ENCODE measurements at places on chromosomes 13 and 19.

DNA sequence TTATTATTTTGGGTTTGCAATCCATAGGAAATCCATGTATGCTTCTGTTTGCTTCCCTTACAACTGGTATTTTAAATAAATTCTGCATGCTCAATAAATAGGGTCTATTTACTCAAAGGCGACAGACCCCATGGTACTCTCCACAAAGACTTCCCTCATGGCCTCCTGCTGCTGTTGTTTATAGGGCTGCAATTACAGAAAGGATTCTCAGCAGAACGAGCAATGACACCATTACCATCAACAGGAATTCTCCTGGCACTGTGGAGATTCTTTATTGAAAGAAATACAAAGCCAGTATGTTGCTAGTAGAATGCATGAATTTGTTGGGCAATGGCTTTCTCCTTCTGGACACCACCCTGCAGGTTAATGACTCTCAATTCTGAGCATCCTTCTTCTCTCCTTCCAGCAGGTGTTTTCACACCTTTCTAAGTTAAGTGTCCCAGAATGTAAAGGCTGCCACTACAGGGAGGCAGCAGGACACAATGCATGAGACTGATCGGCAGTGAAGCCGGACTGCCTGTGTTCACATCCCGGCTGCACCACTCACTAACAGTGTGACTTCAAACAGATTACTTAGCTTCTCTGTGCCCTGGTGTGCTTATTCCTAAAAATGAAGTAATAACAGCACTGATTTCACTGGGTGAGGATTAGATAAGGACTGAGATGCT, 360.2 kb downstream of the DNAJC15 start:
- no peak for DNase-seq

DNA sequence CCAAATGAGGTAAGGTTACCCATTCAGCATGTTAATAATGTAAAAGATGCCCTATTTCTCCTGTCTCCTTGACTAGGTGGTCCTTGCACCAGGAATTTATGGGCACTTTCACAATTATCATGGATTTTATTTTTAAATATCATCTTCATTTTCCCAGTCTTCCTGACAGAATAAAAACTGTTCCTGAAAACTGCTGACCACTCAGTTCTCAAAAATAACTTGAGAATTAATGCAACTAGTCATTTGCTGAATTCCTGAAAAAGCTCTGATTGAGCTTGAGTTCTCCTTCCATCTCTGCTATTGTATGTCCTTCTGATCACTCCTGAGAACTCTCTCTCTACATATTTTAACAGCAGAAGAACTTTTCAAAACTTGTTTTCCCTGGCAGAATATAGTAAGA, 55.0 kb downstream of the DCLK1 start:
- no peak for DNase-seq

- no peak for DNase-seq
Measured at GRCh38 chr19:5149508-5149907, 180.6 kb downstream of the KDM4B start.

DNA sequence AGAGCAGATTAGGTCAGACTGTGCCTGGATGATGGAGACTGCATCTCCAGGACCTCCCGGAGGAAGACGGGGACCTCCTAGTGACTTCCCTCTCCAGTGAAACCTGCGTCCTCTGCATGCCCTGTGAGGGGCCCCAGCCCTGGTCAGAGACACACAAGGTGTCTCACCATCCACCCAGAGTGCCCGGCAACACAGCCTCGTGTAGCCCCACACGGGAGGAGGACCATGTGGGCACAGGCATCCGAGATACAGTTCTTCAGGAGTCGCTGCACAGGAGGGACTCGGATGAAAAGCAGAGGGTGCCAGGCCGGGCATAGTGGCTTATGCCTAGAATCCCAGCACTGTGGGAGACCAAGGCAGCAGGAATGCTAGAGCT, 64.8 kb downstream of the PEPD start:
- no peak for DNase-seq

GRCh38 chr19:53872762-53873161, 5.1 kb downstream of the MYADM start:
- no peak for DNase-seq

GRCh38 chr13:20019043-20019442, 60.5 kb downstream of the ZMYM2 start:
- no peak for DNase-seq

DNA sequence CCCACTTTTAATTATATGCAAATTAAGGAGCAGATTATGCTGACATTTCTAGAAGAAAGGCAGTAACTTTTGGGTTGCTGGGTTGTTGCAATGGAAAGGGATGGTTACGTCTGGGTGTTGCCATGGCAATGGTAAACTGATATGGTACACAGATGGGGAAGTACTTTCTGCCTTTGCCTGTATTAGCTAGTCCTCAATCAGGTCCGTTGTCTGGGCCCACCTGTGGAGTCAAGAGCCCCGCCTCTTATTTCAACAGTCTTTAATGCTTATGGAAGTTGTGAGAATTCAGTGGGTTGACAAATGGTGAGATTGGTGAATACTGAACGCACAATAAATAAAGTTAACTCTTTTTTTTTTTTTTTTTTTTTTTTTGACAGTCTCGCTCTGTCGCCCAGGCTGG, 30.6 kb upstream of the DPP9 start:
- peak; percentile 18 for DNase-seq

- DNase-seq = peak; percentile 93
Measured at GRCh38 chr19:41263042-41263849, 926 bp upstream of the HNRNPUL1 start.

DNA sequence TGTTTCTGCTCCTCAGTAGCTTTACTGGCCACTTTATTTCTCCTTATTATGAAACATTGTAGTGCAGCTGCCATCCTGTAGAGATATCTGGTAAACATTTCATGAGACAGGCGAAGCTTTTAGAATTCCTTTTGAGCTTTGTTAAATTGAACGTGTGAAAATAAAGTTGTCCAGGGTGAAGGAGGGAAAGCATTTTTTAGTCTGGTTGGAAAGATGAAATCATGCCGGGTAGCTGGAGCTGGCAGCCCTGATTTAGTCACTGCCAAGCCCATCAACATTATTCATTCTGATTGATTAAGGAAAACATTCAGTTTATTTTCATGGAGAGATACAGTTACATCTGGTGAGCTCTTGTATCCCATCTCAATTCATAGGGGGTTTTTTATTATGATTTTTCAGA, 326.2 kb upstream of the GPC6 start:
- DNase-seq = peak; percentile 35

DNA sequence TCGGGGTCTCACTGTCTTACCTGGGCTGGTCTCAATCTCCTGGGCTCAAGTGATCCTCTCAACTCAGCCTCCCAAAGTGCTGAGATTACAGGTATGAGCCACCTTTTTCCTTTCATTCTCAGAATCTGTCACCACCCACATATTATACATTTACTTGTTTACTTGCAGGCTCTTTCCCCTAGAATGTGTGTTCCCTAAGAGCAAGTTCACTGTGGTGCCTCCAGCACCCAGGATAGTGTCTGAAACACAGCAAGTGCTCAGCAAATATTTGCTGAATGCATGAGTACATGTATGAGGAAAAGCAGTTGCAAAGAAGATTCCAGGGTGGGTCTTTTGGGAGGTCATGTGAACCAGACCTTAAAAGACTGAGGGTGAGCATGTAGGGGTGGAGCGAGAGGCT, 96.8 kb downstream of the RGCC start:
- DNase-seq = no peak

- DNase-seq = no peak
Measured at GRCh38 chr19:54137699-54138488, at the start of gene CNOT3. Gene CNOT3 (plus strand): TSS chr19:54137762. CDS start chr19:54142979, 5,217 bp downstream.

GRCh38 chr19:47445937-47446402, 25.7 kb downstream of the SLC8A2 start:
- peak; percentile 51 for DNase-seq

GRCh38 chr19:47190167-47190727, 40.8 kb downstream of the BBC3 start:
- DNase-seq = peak; percentile 87

- DNase-seq = no peak
Measured at GRCh38 chr19:33147538-33147937, 15.6 kb downstream of the WDR88 start.

DNA sequence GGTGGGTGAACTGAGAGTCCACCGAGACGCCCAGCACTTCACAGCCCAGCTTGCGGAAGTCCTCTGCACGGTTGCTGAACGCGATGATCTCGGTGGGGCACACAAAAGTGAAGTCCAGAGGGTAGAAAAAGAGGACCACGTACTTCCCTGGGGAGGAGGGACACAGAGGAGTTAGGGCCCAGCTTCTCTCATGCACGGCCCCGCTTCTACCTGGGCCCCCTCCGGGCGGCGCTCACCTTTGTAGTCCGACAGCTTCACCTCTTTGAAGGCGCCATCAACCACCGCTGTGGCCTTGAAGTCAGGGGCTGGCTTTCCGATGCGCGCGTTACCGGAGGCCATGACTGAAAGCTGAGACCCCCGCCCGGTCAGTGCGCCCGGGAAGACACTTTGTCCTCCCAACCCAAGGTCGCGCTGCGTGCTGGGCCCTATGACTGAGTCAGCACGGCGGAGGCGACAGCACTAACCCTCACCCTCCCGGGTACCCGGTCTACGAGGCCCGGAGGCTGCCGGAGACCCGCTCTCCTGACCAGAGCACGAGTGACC, 606 bp downstream of the PRDX2 start:
- no peak for DNase-seq

GRCh38 chr13:105452895-105453294, 1082.6 kb downstream of the EFNB2 start:
- no peak for DNase-seq

GRCh38 chr13:25232937-25233515, 54.3 kb downstream of the MTMR6 start:
- DNase-seq = peak; percentile 29

GRCh38 chr19:38970664-38971532, 4.6 kb downstream of the FBXO17 start:
- peak; percentile 61 for DNase-seq

DNA sequence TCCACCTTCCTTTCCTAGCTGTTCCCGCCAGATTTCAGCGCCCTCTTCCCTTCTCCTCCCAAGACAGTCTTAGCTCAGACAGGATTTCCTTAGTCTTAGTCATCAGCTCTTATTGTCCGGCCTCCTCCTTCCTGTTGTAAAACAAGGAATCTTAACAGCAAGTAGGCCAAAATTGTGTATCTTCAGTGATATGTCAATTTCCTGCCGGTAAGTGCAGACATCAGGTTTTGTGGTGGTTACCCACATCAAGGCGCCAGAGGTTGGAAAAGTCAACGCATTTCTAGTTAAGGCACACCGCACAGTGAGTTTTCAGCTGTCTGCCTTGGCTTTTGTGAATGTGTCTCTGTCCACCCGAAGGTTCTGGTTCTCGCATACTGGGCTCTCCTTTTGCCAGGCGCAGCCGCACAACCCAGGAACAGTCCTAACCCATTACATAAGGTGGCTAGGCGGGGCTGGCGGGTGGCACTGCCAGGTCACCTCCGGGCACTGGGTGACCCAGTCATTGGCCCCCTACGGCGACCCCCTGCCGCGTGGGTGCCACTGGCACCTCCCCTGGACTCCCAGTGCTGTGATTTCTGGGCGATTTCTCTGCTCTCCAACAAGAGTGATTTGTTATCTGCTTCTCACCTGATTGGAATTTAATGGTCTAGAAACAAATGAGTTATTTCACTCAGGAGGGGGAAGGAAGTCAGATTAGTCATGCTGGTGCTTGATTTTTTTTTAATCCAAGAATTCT, 12.9 kb downstream of the COL4A2 start:
- DNase-seq = peak; percentile 91

DNA sequence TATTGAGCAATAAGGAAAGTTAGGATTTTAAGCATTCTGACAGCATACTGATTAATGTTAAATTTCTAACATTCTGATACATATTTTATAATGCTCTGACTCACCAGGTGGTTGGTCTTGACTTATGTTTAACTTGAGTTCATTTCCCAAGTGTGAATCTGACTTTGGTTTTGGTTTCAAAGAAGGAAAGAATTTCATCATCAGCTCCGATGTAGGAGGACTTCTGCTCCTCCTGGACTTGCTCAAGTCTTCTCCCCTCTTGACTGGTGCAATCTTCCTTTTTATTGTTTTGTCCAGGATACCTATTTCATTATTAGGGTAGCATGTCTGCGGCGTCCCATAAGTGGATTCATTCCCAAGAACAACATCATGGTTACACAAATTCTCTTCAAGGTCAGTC, 141.3 kb downstream of the RNF17 start:
- peak; percentile 94 for DNase-seq

DNA sequence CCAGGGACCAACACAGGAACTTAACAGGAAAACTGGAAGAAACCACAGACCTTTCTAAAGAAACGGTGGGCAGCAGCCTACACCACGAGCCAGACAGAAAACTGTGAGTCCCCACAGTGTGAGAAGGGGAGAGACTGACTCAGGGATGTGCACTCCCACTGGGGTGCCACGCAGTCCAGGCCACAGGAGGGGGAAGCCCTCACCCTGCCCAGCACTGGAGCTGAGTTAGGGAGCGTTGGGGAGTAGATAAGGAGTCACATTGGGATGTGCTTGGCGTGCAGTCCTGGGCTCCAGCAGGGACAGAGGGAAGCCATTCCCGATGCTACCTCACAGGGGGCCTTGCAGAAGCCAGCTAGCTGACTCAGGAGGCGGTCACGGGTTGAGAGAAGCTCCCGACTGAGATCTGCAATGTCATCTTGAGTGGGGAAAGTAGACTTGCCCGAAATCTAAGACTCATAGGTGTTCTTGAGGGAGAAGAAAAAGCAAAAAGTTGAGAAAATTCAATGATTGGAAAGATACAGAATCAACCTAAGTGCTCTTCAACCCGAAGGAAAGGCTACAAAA, 17.3 kb downstream of the SIGLEC8 start:
- no peak for DNase-seq

- DNase-seq = no peak
Measured at GRCh38 chr13:77196052-77196618, 130.8 kb downstream of the MYCBP2 start.

- DNase-seq = no peak
Measured at GRCh38 chr13:113793718-113794085, 34.7 kb downstream of the TMEM255B start.

GRCh38 chr13:102128216-102128810, 273.5 kb downstream of the FGF14 start:
- DNase-seq = peak; percentile 10

DNA sequence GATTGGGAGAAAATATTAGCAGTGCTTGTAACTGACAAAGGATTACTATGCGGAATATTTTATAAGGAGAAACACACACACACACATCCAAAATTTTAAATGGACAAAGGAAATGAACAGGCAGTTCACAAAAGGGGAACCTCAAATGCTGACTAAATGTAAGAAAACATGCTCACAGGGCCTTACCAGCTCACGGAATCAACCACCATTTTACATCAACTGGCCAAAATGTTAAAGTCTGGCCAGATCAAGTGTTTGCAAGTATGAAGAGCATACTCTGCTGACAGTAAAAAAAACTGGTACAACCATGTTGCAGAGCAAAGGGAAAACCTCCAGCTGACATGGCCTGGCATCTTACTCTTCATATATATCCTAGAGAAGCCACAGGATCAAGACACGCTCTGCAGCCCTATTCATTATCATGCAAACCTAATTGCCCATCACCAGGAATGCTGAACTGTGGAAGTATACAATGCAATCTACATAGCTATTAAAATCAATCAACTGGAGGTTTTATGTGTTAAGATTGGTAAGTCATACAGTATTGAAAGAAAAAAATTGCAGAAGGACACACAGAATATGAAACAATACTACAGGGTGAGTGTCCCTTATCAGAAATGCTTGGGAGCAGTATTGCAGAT, 124.4 kb downstream of the RNF17 start:
- no peak for DNase-seq

GRCh38 chr19:5949792-5950305, 28.1 kb downstream of the RANBP3 start:
- DNase-seq = no peak

GRCh38 chr13:74280093-74280794, 146.0 kb upstream of the KLF12 start:
- no peak for DNase-seq

Measured in amniotic epithelial cell (primary cell).